Amygdala (tissue), 56 donors: ENCODE measurements at places on chromosomes 3 and 15.

GRCh38 chr15:63483521-63484371 is 20.6 kb upstream of the USP3 start:
- no peak for DNase-seq

- peak; percentile 5 for DNase-seq
Observed at GRCh38 chr3:170044795-170045244, 7.0 kb downstream of the GPR160 start.

DNA sequence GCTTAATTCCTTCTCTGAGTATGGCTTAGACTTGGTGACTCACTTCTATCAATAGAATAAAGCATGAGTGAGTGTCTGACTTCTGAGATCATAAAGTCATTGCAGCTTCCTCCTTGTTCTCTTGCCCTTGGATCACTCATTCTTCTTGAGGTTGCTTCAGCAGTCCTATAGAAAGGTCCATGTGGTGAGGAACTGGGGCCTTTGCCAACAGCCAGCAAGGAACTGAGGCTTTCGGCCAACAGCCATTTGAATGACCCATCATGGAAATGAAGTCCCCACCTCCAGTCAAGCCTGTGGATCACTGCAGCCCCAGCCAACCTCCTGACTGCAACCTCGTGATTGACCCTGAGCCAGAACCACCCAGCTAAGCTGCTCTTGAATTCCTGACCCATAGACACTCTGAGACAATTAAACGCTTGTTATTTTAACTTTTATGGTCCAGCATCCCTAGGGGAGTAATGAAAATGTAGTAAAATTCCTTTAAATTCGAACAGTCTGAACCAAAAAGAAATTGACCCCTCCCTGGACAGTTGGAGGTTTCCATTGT is 84.5 kb downstream of the WDR76 start:
- DNase-seq: peak; percentile 35

DNA sequence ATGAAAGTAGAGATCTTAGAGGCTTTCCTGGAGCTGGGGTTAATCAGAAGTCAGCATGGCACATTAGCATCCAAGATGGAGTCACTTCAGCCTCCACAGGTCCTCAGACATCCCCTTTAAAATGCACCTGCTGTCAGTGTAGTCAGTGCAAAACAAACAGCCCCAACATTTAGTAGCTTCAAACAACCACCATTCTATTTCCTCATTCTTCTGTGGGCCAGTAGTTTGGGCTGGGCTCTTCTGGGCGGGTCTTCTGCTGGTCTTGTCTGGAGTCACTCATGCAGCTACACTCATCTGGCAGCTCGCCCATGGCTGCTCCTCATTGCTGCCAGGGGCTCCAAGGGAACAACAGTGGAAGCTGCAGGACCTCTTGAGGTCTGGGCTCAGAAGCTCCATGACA is 99.9 kb downstream of the TLE3 start:
- peak; percentile 4 for DNase-seq

- DNase-seq: no peak
Observed at GRCh38 chr3:38131621-38132369, 5.1 kb downstream of the ACAA1 start.

DNA sequence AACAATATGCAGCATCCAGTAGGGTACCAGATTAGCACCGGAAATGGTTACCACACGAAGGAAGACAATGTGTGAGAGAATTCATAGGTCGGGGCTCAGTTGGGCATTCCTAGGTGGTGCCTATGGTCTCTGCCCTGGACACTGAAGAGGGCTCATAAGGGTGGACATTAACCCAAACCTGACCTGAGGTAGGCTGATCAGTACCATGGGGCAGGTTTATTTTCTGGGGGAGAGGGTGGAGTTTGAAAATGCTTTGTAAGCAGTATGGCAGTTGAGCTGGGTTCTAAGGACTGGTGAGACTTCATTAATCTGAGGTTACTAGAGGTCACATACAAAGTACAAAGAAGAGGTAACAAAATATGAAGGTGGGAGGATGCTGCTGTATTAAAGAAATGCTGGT is 68.4 kb downstream of the RPL22L1 start:
- DNase-seq: no peak

DNA sequence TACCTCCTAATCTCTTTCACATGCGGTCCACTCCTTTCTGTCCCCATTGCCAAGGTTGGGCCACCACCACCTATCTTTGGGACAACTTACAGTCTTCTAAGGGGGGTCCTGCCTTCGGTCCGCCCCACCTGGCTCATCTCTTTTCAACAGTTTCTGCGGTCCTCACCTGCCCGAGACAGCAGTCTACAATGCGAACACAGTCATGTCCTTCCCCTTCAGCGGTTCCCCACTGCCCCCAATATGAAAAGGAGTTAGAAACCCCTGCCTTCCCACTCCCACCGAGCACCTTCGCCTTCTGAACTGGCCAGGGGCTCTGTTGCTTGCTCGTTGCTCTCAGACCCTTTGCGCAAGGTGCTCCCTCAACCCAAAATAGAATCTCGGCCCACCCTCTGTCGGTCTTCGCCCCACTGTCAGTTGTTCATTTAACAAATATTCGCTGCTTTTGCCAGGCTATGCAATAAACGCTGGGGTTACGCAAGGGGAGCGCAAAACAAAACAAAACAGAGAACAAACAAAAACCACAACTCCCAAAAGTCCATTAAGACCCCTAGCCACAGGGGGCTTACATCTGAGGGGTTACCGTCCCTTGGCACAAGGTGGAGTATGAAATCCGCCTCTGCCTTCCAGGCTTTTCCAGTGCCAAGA is 611 bp upstream of the FANCI start:
- DNase-seq: no peak

- no peak for DNase-seq
Observed at GRCh38 chr3:177466074-177466473, 268.8 kb upstream of the TBL1XR1 start.

GRCh38 chr3:34361921-34362320 is 563.5 kb downstream of the PDCD6IP start:
- DNase-seq: no peak

DNA sequence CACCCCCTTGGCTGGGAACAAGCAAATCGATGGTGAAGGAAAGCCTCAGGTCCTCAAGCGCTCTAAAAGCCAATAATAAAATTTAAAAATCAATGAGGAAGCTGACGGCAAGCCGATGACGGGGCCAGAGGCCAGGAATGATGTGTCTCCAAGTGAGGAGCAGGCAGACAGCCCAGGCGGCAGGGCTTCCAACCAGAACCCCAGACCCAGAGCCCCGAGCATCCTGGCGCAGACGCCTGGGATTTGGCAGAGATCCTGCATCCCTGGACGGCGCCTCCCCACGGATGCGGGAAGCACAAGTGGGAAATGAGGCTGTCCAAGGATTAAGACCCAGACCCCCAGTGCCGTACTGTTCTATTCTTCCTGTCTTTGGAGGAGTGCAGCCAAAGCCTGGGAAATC is 123.0 kb upstream of the PROK2 start:
- DNase-seq: peak; percentile 32

DNA sequence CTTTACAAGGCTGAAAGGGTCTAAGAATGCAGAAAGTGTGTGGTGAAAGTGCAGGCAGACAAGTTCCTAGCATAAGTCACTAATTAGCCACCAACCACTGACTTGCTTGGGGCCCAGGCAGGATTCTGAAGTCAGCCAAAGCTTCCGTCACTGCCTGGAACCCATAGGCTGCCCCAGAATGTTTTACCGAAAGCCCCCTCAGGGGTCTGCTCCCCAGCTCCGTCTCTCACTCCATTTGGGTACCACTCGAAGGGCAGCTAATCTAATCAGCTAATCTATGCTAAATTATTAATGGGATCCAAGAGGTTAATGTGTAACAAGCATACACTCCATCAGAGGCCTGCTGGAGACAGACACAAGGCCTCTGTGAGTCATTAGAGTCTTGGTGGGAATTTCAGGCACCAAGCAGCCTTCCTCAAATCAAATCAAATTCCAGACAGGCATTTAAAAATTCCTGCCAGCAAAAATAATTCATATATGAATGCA is 13.2 kb downstream of the ADAMTS9 start:
- no peak for DNase-seq

- DNase-seq: no peak
Observed at GRCh38 chr15:75702436-75702835, 10.2 kb downstream of the CSPG4 start.

DNA sequence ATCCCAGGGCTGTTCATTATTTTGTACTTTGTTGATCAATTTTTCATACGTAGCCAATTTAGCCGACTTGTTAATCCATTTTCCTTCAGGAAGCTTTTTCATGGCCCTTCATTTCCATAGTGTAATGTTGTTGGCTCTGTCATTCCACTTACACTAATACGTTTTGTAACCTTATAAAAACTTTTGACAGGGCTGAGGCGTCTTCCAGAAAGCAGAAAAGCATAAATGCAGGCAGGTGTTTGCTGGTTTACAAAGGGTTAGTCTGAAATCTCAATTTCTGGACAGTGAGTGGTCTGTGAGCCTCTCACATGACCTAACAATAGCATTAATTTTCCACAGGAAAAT is 444.0 kb downstream of the OTOL1 start:
- DNase-seq: no peak

DNA sequence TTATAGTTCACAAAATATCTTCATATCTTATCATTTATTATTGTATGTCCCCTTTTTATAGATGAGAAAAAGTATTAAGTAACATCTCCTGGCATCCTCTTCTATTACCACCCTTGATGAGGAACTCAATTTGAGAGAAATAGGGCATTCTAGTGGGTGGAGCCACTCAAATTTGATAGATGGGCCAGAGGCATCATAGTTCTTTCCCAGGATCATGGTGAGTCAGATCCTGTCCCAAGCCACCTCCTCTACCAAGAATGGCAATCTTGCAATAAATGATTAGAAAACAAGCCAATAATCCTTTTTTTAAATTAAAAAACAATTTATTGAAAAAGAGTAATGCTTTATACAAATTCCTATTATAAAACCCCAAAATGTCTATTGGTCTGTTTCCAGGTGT is 16.8 kb downstream of the CLDN1 start:
- DNase-seq: no peak

DNA sequence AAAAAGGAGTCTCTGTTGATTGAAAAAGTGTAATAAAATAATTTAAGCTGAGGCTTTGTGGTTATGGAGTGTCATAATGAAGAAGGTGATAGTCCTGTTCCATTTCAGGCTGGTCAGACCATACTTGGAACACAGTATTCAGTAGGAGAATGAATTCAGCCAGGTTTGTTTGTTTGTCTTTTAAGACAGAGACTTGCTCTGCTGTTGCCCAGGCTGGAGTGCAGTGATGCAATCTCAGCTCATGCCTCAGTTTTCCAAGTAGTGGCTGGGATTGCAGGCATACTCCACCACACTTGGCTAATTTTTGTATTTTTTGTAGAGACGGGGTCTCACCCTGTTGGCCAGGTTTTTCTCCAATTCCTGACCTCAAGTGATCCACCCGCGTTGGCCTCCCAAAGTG is 33.5 kb downstream of the IQGAP1 start:
- no peak for DNase-seq

DNA sequence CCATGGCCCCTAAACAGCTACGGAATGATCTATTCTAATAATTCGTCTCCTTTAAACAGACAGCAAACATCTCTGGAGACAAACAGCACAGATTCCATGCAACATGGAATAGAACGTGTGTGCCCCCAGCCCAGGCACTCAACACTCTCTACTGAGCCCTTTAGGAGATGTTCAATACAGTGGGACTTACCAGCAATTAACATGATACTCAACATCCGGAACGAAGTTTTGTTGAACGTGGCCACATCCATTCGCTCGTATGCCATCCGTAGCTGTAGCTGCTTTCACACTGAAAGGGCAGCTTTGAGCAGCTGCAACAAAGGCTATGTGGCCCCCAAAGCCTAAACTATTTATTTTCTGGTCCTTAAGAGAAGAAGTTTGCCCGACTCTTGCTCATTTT is 3.5 kb downstream of the ADAMTS17 start:
- no peak for DNase-seq

DNA sequence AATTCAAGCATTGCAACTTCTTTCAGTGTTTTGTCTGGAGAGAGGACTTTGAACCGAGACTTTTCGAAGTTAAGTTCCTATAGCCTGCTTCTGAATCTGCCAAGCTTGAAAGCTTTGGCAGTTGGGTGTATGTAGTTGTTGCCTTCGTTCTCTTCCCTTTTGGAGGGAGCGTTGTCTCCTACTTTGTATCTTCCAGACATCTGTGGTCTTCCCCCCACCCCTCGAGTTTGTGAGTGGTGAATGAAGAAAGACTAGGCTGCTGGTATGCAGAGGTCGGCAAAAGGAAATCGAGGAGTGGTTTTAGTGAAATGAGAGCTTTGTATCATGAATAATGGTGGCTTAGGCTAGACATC is 1.3 kb downstream of the CTNNB1 start:
- no peak for DNase-seq

DNA sequence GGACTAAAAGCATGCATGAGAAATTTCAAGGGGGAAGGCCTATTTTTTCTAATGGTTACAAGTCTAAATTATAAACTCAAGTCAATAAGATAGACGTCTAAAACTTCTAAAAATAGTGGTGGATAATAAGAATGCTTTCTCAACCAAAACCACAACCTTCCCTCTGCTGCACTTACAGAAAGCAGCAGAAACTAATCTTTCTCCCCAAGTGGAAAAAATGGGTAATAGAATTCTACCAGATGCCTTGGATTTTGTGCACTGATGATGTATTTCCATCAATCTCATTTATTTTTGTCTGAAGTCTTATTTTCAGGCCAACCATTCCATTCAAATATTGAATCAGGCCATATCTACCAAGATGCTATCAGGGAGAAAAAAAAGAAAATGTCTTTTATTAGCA is 344.7 kb downstream of the NEK10 start:
- no peak for DNase-seq

DNA sequence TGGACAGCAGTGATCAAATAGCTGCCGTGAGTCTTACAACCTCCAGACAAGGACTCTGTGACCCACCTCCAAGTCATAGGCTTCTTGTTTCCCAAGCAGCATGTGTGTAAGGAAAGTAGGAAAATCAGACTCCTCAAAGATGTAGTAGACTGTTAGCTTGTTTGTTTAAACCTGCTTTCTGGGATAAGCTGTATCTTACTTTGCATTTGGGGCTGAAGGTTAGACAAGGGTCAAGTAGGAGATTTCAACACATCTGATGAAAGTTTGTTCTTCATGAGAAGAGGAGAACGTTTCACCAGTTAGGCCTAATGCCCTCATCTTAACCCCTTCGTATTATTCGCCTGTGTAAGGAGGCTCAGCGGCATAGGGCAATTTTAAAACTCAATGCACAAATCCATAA is 756.4 kb upstream of the NR2F2 start:
- DNase-seq: no peak

GRCh38 chr15:81887912-81888311 is 157.9 kb downstream of the MEX3B start:
- DNase-seq: no peak

DNA sequence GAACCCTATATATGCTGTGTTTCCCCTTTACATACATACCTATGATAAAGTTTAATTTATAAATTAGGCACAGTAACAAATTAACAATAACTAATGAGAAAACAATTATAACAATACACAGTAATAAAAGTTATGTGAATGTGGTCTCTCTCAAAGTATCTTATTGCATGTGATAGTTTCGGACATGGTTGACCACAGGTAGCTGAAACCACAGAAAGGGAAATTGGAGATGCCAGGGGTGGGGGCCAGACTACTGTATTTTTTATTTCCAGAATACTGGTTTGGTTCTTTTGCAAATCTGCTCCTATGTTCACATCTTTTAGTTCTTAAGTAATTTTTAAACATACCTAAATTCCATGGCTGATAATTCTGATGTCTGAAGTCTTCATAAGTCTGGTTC is 40.7 kb downstream of the PTH1R start:
- no peak for DNase-seq

GRCh38 chr15:82111918-82112317 is 66.1 kb upstream of the MEX3B start:
- no peak for DNase-seq
